Activated T-cell treated with anti-CD3 and anti-CD28 coated beads, Interleukin-2, amount 50 U/mL, for 24 hours (primary cell): ENCODE measurements at places on chromosomes 3 and 15.

DNA sequence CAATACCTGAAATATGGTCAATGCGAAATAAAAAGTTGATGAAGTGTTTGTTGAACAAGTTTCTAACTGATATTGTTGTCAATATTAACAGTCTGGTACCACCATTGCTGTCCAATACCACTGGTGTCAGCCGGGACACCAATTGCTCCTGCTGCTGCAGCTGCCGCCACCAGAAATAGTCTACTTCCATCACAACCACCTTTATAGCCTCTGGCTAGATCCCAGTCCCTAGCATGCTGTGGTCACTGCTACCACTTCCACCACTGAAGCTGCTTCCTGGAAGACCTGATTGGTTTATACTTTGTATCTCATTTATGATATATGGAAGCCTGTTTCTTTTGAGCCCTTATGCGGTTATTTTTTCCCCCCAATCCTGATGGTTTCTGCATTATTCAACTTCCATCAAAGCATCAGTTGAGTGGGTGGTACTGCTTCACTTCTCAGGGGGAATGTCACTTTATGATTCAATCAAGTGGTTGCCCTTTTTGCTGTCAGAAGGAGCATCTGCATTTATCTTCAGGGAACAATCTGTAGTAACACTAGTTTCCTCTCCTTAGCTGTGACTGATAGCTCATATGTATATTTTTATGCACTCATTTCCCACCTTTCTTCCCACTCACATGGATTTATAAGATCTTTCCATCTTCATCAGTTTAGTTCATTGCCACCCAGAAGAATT is 11.7 kb downstream of the LNP1 start:
- H3K36me3 ChIP-seq, result peaks cover 34% of the 10 kb centered on the region
- H3K4me1 ChIP-seq, result no peaks in the 10 kb centered on the region
- H3K4me3 ChIP-seq, result no peak overlapping the region
- DNase-seq, result no peak
- no peaks in the 10 kb centered on the region for H3K27me3 ChIP-seq
- H3K27ac ChIP-seq, result no peak overlapping the region

GRCh38 chr15:36658312-36658711 is 78.9 kb downstream of the CDIN1 start:
- no peaks in the 10 kb centered on the region for H3K4me1 ChIP-seq
- H3K27ac ChIP-seq, result no peak overlapping the region
- H3K4me3 ChIP-seq, result no peak overlapping the region
- peaks cover 53% of the 10 kb centered on the region for H3K36me3 ChIP-seq
- no peak for DNase-seq
- H3K27me3 ChIP-seq, result no peaks in the 10 kb centered on the region

DNA sequence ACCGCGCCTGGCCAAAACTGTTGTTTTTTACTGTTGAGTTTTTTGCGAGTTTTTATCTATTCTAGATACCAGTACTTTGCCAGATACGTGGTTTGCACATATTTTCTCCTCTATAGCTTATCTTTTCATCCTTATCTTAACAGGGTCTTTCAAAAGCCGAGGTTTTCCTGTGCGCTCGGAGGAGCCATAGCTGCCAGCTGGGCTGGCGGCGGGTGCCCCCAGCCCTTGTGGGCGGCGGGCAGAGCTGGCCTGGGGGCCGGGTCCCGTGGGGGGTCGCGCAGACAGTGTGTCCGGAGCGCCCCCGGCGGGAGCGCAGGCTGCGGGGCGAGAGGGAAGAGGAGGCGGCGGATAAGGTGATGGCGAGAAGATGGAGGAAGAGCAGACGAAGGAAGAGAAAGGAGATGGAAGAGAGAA is 11.1 kb upstream of the EIF4A2 start:
- H3K27ac ChIP-seq, result peak overlapping the region; percentile 98
- peak overlapping the region; percentile 92 for H3K4me3 ChIP-seq
- no peaks in the 10 kb centered on the region for H3K27me3 ChIP-seq
- no peak for DNase-seq

DNA sequence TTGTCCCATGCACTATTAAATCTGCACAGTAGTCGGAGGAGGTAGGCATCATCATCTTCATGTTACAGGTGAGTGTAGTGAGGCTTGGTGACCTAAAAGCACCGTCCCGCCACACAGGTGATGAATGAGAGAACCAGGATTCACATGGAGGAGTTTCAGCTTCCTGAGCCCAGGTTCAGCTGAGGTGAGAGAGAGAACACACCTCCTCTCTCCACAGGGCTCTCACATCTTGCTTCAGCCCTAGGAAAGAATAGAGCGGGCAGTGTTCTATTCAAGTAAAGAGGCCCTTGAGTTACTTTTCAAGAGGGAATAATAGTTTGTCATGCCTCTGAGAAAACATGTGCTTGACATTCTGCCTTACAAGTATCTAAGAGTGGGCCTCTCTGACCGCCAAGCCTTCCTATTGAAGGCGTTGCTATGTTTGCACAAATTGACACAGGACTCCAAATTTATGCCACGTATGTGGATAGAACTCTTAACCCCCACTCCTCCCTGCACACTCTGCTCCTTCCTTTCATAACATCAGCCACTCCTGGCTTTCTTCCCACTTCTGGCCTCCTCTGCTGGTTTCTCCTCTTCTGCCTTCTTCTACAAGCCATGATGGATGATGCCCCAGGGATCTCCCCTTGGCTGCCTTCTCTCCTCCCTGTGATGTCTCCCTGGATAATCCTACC is 138.3 kb upstream of the ABHD17C start:
- no peak overlapping the region for H3K27ac ChIP-seq
- H3K36me3 ChIP-seq, result no peaks in the 10 kb centered on the region
- H3K4me1 ChIP-seq, result no peaks in the 10 kb centered on the region
- H3K27me3 ChIP-seq, result peaks cover 32% of the 10 kb centered on the region

GRCh38 chr15:71529361-71529760 is 281.0 kb upstream of the NR2E3 start:
- no peaks in the 10 kb centered on the region for H3K36me3 ChIP-seq
- H3K27me3 ChIP-seq, result peaks cover 64% of the 10 kb centered on the region
- no peak for DNase-seq
- H3K4me1 ChIP-seq, result no peaks in the 10 kb centered on the region
- H3K4me3 ChIP-seq, result no peak overlapping the region

DNA sequence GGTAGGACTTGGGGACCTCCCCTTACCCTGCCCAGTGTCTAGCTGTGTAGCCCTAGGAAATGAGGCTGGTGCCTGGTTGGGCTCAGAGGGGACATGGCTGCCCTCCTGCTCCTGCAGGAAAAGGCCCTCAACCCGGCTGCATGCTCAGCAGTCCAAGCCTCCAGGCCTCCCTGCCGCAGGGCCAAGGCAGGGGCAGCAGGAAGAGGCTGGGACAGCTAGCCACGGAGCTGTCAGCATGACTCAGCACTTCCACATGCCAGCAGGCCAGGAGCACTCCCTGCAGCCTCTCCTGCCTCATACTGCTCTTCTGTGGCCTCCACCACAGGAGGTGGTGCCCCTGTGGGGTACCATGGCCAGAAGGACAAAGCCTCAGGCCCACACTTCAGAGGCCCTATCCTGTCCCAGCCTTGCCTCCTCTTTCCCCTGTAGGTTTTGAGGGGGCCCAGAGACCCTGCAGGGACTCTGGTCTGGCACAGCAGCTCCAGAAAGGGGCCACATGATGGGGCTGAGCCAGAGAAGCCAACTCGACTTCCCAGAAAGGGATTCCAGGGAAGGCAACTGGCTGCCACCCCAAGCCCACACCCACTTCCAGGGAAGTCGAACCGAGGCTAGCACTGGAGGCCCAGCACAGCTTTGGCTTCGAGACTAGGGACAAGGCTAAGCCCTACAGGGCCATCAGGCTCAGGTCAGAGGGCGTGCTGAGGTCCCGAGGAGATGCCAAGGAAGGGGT is 19.5 kb downstream of the TKT start:
- no peak for DNase-seq
- no peaks in the 10 kb centered on the region for H3K27me3 ChIP-seq
- peaks cover 3% of the 10 kb centered on the region for H3K4me1 ChIP-seq
- peaks cover 98% of the 10 kb centered on the region for H3K36me3 ChIP-seq
- peak overlapping the region; percentile 80 for H3K27ac ChIP-seq
- H3K4me3 ChIP-seq, result no peak overlapping the region

DNA sequence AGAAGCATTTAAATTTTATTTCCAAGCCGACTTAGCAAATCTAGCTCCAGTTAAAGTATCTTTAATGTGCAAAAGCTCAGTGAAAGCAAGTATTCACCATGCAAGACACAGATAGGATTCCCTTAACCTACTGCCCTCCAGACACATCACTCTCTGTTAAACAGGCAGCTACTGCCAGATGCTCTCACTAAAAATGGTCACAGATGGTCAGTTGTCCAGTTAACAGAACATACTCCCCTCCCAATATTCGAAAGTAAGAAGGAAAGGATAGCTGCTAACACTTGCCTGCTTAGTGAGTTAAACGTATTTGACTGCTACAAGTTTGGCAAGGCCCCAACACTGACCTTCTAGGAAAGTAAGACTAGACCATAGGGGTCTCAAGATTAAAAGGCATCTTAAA is 73.7 kb downstream of the PRTG start:
- DNase-seq, result no peak
- no peaks in the 10 kb centered on the region for H3K4me1 ChIP-seq
- H3K27ac ChIP-seq, result no peak overlapping the region
- H3K27me3 ChIP-seq, result peaks cover 18% of the 10 kb centered on the region
- no peaks in the 10 kb centered on the region for H3K36me3 ChIP-seq
- no peak overlapping the region for H3K4me3 ChIP-seq

- H3K36me3 ChIP-seq, result no peaks in the 10 kb centered on the region
- no peak for DNase-seq
- H3K27ac ChIP-seq, result no peak overlapping the region
- H3K4me3 ChIP-seq, result no peak overlapping the region
- H3K27me3 ChIP-seq, result no peaks in the 10 kb centered on the region
Observed at GRCh38 chr3:64395490-64395889, 170.2 kb upstream of the PRICKLE2 start.

DNA sequence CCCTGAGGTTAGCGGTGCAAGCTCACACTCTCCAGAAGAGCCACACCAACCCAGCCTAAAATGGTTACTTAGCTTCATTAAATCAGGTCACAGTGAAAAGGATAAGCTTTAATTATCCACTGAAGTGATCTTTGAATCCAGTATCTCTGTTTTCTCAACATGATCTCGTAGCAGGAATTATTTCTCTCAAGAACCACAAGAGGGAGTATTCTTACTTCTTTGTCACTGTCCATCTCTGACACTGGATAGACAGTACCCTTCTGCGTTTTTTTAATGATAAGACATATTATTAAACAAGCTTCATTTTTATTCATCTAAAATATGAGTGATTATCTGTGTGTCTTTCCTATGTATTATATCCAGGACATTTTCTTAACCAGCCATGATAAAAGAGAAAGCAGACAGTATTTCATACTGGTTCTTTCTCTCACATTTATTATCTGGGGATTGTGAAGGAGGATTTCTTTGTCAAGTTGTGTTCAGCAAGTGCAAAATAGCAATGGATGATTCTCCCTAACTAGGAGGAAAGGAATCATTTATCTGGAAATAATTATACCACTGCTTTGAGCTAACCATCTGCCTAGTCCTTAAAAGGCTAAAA is 105.4 kb upstream of the CCDC54 start:
- no peak overlapping the region for H3K27ac ChIP-seq
- H3K36me3 ChIP-seq, result no peaks in the 10 kb centered on the region
- peaks cover 2% of the 10 kb centered on the region for H3K4me1 ChIP-seq
- H3K27me3 ChIP-seq, result peaks cover 14% of the 10 kb centered on the region
- DNase-seq, result no peak

GRCh38 chr3:15682561-15683185 is 81.1 kb downstream of the BTD start:
- no peaks in the 10 kb centered on the region for H3K4me1 ChIP-seq
- DNase-seq, result no peak
- no peak overlapping the region for H3K27ac ChIP-seq
- H3K36me3 ChIP-seq, result peaks cover 72% of the 10 kb centered on the region
- no peak overlapping the region for H3K4me3 ChIP-seq

DNA sequence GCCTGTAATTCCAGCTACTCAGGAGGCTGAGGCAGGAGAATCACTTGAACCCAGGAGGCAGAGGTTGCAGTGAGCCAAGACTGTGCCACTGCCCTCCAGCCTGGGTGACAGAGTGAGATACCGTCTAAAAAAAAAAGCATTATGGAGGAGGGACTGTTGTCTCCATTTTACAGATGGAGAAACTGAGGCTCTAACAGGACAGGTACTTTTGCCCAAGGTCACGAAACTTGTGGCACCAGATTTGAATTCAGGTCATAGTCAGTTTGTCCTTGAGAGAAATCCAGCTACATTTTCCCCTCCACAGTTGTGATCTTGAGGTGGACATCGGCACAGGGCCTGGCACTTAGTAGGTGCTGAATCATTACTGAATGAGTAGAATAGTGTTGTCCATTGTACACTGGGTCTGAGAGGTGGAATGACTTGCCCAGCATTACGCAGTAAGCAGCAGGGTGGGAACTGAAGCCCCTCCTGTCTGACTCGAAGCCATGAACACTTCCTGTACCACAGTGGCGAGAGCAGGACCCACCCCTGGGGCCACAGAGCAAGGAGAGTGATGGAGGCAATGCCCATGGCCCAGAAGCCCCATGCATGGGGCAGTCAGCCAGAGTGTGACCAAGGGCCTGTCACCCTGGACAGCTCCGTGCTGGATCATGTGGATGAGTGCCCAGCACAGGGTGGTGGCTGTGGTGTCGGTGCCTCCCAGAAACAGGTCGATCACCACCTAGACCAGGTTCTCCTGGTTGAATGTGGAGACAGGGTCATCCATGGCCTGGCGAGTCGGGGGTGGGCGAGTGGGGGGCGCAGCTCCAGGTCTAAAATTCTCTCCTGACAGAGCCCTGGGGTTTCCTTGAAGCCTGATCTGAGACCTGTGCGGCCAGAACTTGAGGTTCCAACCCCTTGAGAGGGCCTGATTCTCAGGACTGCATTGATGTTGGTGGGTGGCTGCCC is 20.4 kb upstream of the PARL start:
- no peak overlapping the region for H3K4me3 ChIP-seq
- H3K4me1 ChIP-seq, result no peaks in the 10 kb centered on the region
- no peaks in the 10 kb centered on the region for H3K36me3 ChIP-seq
- no peak overlapping the region for H3K27ac ChIP-seq

DNA sequence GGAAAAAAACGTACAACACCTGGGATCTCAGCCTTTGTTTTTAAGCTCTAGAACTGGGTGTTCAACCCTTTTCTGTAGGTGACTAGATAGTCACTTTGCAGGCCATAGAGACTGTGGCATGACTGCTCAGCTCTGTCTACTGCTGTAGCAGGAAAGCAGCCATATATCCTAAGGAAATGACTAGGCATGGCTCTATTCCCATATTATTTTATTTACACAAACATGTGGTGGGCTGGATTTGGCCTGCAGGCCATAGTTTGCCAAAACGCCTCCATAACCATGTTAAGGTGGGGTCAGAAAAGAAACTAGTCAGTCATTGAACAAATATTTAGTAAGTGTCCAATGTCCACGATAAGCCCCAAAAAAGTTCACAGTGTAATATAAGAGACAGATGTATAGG is 452.5 kb downstream of the MCTP2 start:
- no peaks in the 10 kb centered on the region for H3K36me3 ChIP-seq
- H3K27me3 ChIP-seq, result peaks cover 6% of the 10 kb centered on the region
- no peak for DNase-seq
- no peak overlapping the region for H3K4me3 ChIP-seq
- no peak overlapping the region for H3K27ac ChIP-seq

DNA sequence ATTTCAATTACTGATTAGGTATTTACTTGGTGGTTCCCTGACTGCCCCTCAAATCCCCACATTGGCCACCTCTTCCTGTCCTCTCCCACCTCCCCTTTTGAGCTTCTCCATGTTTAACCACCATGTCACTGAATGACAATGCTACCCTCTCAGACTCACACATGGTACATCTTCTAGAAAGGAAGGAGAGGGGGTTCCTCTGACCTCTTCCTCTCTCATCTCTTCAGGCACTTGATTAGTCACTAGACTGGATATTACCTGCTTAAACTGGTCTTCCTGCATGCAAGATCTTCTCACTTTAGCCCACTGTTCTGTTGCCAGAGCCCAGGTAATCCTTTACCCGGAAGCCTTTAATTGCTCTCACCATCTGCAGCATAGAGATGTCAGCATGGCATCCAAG is 64.9 kb downstream of the DIPK2A start:
- peaks cover 9% of the 10 kb centered on the region for H3K4me1 ChIP-seq
- H3K36me3 ChIP-seq, result no peaks in the 10 kb centered on the region
- H3K4me3 ChIP-seq, result no peak overlapping the region
